ENCODE measurements at places on chromosomes 1 and 21.

DNA sequence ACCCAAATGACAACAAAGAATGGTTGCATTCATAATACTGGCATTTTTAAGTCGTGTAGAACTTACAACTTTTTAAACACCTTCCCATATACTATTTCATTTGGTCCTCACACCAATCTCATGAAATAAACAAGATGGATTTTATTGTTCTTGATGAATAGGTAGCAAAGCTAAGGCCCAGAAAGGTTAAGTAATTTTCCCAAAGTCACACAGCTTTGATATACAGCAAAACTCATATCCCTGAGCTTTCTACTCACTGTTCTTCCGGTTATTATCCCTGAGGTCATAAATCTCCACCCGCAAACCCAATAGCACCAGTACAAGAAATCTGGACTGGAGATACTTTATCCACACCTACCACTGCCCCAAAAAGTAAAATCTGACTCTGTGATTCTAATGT lies 186.2 kb downstream of the RUNX1 start:
- DNase-seq, result no peak

GRCh38 chr1:118487091-118487490 lies 302.1 kb upstream of the SPAG17 start:
- no peak for DNase-seq

- DNase-seq, result no peak
Observed at GRCh38 chr21:27363719-27364477, 397.0 kb upstream of the ADAMTS5 start.

DNA sequence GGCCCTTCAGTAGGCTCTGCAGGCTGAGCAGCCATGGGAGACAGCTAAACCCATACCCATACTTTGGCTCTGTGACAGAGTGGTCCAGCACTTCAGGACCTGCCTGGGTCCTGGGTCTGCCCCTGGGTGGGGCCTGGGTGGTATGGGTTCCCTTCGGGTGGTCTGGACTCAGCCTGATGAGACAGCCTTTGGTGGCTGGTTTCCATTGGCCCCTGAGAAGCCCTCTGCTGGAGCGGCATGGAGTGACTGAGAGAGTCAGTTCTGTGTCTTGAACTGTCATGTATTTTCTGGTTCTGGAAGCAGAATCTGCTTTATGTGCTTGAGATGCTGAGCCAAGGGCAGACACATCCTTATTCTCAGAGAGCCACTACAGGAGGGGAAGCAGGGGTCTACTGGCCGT lies 31.3 kb upstream of the KCNA2 start:
- no peak for DNase-seq

DNA sequence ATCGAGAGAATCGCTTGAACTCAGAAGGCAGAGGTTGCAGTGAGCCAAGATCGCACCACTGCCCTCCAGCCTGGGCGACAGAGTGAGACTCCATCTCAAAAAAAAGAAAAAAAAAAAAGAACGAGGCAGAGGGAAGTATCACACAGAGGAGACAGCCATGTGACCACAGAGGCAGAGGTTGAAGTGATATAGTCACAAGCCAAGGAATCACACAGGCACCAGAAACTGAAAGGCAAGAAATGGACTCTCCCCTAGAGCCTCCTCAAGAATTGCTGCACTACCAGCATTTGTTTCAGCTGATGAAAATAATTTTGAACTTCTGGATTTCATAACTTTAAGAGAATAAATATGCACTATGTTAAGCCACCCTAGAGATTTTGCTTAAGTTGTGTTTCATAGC lies 459.6 kb downstream of the PTPRC start:
- no peak for DNase-seq

- no peak for DNase-seq
Observed at GRCh38 chr1:45883658-45884057, 80.2 kb downstream of the MAST2 start.

DNA sequence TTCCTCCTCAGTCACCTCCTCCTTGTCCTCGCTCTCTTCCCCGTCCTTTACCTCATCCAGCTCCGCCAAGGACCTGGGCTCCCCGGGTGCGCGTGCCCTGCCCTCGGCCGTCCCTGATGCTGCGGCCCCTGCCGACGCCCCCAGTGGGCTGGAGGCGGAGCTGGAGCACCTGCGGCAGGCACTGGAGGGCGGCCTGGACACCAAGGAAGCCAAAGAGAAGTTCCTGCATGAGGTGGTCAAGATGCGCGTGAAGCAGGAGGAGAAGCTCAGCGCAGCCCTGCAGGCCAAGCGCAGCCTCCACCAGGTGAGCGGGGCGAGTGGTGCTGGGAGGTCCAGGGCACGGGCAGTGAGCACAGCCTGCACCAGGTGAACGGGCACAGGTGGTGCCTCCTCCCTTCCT lies 76.2 kb downstream of the SKI start:
- DNase-seq, result no peak

DNA sequence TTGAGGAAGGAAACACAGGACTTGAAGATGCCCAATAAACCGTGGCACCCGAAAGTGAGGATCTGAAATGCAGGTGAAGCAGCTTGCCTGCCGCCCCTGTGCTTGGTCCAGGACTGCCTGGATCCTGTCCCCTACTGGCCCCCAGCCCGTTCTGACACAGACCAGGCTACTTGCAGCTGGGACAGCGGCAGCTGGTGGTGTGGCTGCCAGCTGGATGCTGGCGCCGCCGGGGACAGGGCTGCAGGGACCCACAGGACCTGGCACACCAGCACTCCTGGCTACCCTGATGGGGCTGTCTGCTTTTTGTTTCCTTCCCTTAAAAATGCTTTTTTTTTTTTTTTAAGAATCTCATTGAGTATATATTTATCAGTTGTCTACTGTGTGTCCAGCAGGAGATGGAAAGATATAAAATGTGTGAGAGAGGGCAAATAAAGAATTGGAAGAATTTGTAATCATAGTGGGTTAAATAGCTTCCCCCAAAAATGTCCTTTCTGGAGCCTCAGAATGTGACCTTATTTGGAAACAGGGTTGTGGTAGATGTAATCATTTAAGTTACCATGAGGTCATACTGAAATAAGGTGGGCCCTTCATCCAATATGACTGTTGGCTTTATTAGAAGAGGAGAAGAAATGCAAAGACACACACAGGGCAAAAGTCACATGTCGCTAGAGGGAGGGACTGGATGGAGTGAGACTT lies 165.6 kb downstream of the DSCAM start:
- DNase-seq, result no peak

- no peak for DNase-seq
Observed at GRCh38 chr1:67745875-67746698, 61.1 kb downstream of the GADD45A start.

- DNase-seq, result no peak
Observed at GRCh38 chr1:219733511-219734174, 120.7 kb upstream of the ZC3H11B start.

DNA sequence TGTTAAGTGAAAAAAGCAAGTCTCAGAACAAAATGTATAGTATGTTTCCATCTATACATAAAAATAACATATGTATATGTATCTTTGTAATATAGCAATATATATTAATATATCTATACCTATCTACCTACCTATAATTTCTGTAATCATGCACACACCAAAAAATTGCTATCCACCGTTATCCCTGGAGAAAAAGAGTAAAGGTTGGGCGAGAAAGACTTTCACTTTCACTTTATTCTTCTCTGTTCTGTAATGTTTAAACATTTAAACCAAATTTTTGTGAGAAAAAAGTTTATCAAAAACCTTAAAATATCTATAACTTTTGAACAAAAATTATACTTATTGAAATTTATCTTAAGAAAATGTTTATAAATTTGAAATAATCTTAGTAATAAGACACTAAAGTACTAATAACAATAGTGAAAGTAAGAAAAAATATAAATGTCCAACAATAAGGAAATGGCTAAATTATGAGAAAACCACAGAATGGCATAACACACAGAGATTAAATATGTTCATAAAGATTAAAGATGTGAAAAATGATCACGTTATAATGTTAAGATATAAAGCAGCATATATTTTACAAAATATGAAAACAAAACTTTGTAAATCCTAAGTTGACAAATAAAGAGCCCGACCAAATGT lies 74.0 kb upstream of the LRRC53 start:
- DNase-seq, result no peak

DNA sequence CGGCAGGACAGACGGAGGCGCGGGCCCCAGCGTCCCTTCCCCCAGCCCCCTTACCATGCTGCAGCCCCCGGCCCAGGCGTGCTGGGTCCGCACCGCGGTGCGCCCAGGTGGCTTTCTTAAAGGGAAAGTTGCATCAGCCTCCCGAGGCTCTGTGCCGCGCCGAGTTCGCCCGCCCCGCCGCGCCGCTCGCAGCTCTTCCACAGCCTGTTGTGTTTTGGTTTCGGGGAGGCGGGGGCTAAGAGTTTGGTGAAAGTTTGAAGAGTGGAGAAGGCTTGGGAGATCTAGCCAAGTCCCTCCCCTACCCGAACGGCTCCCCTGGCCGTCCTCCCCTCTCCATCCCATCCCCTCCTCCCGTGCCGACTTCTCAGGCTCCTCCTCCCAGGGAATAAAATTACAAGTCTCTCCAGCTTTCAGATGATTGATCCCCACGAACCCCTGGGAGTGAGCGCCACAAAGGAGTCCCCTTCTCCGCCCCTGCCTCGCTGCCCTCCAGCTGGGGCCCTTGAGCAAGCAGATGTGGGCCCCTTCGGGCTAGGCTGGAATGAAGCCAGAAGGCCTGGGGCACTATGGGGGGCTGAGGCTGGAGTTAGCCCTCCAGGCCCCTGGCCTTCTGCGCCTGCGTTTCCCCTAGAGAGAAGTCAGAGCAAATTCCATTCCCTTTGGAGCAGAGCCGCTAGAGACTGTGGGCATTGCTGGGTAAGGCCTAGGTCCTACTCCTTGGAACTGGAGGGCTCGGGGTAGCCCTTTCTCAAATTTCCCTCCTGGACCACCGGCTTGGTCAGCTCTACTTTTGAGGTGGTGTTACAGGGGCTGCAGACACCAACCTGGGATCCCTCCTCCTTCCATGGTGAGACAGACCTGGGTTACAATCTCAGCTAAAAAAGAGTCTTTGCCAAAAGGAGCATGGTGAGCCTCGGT lies at the start of gene SLC6A9:
SLC6A9 (minus strand) TSS at position 211 of the 918 bp plus-strand sequence. CDS start 7,185 bp downstream, outside the sequence.
- DNase-seq, result peak; percentile 36

DNA sequence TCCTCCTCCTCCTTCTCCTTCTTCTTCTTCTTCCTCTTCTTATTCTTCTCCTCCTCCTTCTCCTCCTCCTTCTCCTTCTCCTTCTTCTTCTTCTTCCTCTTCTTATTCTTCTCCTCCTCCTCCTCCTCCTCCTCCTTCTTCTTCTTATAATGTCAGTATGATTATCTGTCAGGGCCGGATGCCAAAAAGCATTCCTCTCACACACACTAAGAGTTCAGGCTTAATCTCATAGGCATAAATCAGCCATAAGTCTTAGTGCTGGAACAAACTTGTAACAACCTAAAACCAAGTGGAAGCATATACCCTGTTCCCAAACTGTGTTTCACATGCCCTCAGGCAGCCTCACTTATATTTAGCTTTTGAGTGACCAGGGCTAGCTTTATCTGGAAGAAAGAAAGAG lies 240.3 kb downstream of the LMX1A start:
- no peak for DNase-seq

DNA sequence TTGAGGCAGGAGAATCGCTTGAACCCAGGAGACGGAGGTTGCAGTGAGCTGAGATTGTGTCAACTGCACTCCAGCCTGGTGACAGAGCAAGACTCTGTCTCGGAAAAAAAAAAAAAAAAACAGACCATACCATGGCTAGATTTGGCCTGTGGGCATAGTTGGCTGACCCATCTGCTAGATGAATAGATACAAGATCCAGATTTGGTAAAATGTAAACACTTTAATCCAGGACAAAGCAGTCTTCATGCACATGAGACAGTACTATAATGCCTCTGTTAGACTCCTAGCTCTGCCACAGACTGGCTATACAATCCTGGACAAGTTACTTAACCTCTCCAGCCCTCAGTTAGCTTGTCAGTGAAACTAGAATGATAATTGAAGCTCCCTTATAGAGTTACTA lies 27.9 kb upstream of the SRP9 start:
- no peak for DNase-seq

DNA sequence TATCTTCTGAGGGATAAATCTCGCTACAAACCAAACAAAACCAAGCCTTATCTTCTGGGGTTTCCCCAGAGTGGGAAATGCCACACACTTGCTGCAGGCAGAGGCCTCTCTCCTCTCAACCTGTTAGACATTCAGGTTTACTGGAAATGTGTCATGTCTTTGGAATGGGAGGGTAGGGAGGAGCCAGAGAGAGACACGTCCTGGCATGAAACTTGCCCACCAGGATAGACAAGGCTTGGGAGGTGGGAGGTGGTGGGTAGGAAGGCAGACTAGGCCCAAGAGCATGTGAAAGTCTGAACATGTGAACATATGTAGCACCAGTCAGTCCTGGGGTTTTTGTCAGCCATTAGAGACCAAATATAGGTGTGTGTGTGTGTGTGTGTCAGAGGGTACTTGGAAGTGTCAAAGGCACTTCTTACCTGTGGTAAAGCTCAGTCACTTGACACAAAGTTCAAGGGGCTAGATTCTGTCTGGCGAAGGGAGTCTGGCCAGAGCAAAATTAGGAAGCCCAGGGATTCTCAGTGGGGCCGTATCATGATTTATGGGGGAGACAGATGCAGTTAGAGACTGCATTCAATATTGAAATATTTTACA lies 32.4 kb upstream of the PIGC start:
- no peak for DNase-seq

GRCh38 chr1:227805606-227806197 lies 9.8 kb upstream of the PRSS38 start:
- no peak for DNase-seq
